Renal pelvis (tissue), 12 donors: ENCODE measurements at places on chromosomes 7 and 10.

DNA sequence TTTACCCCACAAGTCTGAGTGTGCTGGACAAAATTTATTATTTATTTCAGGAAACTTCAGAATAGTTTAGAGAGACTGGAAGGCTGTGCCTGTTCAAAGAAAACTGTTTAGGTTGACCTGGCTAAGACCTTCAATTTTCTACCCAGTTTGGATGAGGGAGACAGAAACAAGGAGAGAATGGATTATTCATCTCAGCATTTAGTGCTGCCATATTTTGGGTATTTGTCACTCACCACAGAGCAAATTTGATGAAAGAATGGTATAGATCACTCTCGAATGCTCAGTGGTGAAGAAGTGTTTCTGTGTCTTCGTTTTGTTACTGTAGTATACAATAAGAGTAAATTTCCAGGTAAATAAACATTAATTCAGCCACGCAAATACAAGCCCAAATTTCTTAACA is 71.8 kb downstream of the SEMA3C start:
- DNase-seq: no peak

DNA sequence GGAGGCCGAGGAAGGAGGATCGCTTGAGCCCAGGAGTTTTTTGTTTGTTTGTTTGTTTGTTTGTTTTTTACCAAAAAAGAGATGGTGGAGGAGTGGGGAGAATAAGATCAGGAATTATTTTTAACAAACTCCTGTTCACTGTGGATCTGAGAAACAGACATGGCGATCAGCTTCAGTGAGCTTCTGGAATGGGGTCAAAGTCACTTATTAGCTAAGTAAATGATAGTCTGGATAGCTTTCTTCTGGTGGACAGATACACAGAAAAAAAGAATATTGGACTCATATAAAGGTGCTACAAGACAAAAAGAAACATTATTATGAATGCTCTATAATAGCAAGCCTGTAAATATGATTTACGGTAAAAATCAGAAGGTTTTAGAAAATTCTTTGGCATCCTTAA is 85.1 kb downstream of the POU6F2 start:
- no peak for DNase-seq

DNA sequence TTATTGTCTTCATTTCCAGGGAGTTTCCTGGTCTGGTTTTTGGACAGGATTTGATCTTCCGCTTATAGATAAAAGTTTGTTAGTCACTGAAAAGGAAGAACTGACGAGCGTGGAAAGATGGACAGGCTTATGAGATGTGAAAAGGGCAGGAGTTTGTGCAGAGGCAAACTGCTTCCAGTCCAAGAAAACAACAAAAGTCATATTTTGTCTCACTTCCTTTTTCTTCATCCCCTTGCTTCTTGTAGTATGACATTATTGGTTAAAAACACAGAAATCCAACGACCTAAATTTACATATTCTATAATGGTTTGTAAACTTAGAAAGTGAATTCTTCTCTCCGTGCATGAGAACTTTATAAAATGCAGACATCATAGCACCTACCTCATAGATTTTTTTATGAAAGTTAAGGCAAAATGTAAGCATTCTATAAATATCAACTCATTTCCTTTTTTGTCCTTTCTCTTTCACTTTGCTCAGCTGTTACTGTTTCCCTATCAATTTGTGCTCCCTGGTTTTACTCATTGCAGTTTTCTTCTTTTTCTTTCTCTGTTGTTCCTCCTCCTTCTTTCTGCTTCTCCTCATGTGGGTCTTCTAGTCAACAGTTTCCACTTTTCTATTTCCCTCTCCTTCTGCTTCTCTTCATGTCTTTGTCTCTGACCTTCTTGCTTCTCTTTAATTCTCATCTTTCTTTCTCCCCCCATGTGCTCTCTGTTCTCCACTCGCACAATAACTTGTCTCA is 370.2 kb downstream of the ARL4A start:
- no peak for DNase-seq

DNA sequence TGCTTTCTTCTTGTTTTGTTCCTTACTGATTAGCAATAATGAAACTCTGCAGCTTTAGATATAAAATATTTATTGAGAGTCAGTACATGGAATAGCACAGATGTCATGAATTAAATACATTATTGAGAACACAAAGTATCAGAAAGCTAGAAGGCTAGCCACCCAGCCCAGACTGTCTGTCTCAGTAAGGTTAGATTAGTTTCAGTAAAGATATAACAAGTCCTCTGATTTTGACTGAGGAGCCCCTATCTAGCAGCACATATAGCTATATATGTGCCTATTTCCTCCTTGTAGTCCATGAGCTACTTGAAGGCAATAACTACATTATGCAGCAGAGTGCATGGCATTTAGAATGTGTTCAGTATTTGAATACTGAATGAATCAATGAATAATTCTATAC is 81.3 kb downstream of the NRCAM start:
- DNase-seq: no peak

- no peak for DNase-seq
Measured at GRCh38 chr10:80520661-80521470, 16.8 kb upstream of the SH2D4B start.

- DNase-seq: no peak
Measured at GRCh38 chr10:76255241-76255640, 823.8 kb downstream of the LRMDA start.

DNA sequence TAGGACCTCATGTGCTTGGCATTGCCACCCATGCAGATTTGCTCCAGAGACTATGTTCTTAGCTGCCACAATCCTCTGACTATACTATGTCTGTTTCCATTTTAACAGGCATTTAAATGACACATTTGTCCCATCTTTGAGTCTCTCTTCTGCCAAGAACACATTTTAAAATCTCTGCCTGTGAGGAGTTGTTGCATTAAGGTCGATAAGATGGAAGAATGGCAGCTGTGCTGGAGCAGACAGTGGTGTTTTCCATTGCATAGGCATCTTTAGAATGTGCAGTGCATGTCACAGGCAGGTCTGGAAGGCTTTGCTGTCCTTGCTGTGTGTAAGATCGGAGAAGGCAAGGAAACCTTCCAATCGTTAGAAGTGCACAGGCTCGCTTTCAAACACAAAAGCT is 70.9 kb upstream of the CELF2 start:
- no peak for DNase-seq

DNA sequence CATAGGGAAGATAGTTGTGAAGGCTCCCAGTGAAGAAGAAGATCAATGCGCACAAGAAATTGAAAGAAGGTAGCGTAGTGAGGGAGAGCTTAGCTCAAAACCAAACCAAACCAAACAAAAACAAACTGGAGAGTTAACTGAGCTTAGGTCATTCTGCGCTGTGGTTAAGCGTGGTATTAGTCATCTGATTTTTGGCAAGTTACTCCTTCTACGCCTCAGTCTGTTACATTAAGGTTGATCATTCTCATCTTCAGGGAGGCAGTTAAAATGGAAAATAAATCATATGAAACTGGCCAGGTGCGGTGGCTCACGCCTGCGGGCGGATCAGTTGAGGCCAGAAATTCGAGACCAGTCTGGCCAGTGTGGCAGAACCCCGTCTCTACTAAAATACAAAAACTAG is 259.7 kb downstream of the EXOC4 start:
- DNase-seq: no peak

GRCh38 chr10:73814896-73815718 is 3.7 kb upstream of the NDST2 start:
- DNase-seq: no peak

DNA sequence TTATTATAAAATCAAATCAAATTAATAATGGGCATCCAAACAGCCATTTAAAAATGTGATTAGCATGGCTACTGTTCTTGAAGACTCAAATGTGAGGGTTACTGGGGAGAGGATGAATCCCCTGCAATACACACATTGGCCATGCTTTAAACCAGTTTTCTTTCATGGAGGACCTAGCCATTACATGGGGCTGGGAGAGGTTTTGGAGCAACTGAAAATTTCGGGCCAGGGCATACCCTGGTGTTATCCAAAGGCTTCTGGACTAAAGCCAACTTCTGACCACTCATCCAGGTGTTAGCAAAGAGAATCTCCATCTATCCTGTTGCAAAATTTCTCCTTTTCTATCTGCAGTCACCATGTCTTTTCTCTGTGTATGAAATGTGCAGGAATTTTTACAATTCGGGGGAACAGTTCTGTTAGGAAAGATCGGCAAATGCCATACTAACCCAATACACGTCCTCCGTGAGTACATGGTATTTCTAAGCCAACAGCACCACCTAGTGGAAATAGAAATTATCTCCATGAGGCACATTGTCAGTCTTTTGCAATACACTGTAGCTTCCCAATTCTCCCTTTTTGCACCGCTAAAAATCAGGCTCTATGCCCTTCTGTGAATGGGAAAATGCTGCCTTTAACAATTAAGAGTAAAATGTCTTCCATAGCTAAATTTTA is 47.0 kb upstream of the ZNF107 start:
- peak; percentile 28 for DNase-seq

DNA sequence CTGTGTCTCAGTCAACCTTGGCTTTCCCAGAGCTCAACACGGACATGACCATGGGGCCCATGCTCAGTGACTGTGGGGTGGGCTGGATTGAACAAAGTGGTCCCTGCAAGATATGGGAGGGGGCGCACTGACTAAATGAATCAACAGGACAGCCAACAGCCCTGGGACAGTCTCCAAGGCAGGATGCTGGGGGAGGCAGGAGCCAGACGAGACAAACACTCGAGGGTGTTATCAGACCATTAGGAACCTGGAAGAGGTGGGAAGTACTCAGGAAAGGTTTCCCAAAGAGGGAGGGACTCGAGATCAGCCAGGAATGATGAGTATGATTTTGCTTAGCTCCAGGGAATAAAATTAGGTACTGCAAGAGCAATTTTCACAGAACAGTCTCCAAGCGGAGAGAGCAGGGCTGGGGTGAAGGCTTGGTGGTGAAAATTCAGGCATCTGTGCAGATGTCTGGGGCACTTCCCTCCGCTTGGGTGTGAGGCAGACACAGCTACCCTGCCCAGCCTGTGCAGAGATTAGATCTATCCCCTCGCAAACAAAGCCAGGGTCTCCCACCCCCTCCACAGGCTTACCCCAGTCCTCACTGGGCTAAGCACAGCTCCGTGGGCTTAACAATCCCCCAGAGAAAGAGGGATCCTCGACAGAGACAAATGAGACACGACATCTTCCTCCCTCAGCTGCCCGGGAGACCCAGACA is 261.1 kb upstream of the ZMIZ1 start:
- no peak for DNase-seq

- no peak for DNase-seq
Measured at GRCh38 chr7:116924741-116925140, 28.6 kb upstream of the ST7 start.

DNA sequence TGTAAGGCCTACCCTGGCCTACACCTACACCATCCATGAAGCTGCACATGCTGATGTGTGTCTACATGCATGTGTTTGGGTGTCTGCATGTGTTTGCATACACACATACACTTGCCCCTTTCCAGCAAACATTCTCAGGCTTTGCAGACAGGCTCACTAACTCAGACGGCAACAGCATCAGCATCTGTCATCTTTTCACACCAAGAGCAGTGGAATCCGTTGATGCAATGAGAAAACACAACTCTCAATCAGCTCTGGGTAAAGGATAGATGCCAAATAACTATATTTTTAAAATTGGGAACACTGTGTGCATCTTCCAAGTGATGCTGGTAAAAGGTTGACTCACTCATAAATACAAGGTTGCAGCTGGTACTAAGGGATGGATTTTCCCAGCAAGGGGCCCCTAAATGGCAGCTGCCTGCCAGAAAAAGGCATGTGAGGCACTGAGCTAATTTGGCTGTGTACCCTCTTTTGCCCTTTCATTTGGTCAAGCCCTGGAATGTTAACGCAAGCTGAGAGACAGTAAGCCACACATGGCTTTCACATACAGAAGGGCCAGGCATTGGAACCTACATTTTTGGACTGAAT is 296.3 kb upstream of the NPSR1 start:
- DNase-seq: no peak

DNA sequence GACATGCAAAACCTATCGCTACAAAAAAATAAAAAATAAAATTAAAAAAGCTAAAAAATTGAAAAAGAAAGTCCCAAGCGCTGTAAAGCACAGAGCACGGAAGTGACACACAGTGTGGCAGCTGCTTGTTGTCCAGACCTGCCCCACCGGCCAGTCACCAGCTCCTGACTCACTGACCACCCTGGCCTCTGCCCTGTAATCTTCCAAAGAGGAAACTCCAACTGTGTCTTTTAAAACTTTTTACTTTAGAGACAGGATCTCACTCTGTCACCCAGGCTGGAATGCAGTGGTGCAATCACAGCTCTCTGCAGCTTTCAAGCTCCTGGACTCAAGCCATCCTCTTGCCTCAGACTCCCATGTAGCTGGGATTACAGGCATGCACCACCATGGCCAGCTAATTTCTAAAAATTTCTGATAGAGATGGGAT is 23.6 kb downstream of the GNA12 start:
- DNase-seq: no peak

- no peak for DNase-seq
Measured at GRCh38 chr10:59433720-59434428, 71.5 kb upstream of the FAM13C start.

DNA sequence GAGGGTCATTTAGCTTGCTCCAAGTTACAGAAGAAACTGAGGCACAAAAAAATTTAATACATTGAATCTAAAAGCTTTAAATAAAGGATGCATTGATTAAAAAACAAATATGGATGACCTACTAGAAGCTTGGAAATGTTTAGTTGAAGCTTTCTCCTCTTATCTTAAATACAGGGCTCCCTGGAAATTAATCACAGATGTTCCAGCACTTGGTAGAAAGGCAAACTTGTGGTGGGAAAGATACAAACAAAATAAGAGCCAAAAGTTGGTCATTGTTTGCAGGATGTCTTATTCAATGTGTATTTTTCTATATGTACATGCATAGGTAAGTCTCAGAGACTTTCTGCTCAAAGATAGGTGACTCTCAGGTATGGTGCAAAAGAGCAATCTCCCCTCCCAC is 40.7 kb upstream of the LYZL1 start:
- DNase-seq: no peak

DNA sequence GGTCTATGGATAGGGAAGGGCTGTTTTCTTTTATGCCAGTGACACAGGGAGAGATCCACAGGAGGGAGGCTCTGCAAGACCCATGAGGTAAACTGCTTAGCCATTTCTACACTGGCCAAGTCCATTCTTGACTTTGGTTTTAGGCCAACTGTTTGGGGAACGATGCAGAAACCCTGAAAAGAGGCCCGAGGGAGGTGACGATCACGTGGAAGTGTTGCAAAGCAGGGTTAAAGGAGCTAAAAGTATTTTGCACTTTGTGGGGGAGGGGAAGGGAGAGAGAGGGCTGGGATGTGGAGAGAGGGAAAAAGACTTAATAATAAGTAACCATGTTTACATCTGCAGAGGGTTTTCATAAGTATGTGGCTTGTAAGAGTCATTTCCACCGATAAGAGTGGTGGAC is 239.7 kb downstream of the EMX2 start:
- DNase-seq: no peak

GRCh38 chr7:18505870-18506460 is 10.4 kb downstream of the HDAC9 start:
- DNase-seq: no peak

DNA sequence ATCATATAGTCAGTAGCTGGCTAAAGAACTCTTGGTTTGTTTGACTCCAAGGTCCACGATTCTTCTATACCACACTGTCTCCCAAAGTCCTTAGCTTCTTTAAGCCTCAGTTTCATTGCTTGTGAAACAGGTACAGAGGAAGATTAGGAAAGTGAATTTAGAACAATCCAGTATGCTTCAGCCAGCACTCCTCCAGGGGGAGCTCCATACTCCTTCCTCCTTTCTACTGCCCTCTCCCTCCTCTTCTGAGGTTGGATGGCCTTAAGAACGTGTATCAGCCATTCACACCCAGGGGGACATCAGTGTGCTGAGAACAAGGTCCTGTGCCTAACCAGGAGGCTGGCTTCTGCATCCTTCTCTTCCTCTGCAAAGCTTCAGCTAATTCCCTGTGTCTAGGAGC is 54.8 kb upstream of the CALD1 start:
- DNase-seq: no peak
